ENCODE measurements at places on chromosomes 11 and 22.
A peak's percentile ranks its signal among the peaks of the same experiment; 100 is the strongest.

- peaks cover 4% of the 10 kb centered on the region for H3K4me1 ChIP-seq
- ATAC-seq, result no peak
- no peak overlapping the region for H3K27ac ChIP-seq
- H3K27me3 ChIP-seq, result no peaks in the 10 kb centered on the region
- no peak overlapping the region for H3K4me3 ChIP-seq
These were observed 11.6 kb downstream of the FADS2 start for GRCh38 chr11:61839742-61840141.

GRCh38 chr11:2256293-2256913, 14.0 kb downstream of the ASCL2 start:
- peaks cover 22% of the 10 kb centered on the region for H3K27me3 ChIP-seq
- H3K27ac ChIP-seq, result no peak overlapping the region
- no peaks in the 10 kb centered on the region for H3K36me3 ChIP-seq
- no peaks in the 10 kb centered on the region for H3K4me1 ChIP-seq
- no peak overlapping the region for H3K4me3 ChIP-seq

DNA sequence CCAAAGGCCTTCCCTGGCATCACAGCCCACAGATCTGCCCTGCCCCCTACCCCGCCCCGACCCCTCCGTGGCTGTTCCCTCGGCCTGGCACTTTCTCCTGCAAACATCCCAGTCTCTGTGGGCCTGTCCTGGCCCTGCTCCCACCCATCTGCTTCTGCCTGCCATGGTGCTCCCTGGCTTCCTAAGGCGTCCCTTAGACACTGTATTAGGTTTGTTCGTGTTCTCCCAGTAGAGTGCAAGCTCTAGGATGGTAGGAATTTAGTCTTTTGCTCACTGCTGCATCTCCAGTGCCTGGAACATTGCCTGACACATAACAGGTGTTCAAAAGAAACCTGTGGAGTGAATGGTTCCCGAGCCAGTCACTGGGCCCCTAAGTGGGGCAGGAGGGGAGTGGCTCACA, 69.6 kb upstream of the PITPNB start:
- no peaks in the 10 kb centered on the region for H3K36me3 ChIP-seq
- H3K27me3 ChIP-seq, result no peaks in the 10 kb centered on the region
- no peak overlapping the region for H3K27ac ChIP-seq
- no peak for ATAC-seq

GRCh38 chr11:8793114-8793777, 110.7 kb downstream of the RPL27A start:
- no peak overlapping the region for H3K4me3 ChIP-seq
- no peak for ATAC-seq
- peaks cover 7% of the 10 kb centered on the region for H3K36me3 ChIP-seq
- peaks cover 99% of the 10 kb centered on the region for H3K4me1 ChIP-seq

- H3K27me3 ChIP-seq, result no peaks in the 10 kb centered on the region
- peaks cover 45% of the 10 kb centered on the region for H3K4me1 ChIP-seq
- H3K36me3 ChIP-seq, result peaks cover 9% of the 10 kb centered on the region
- H3K27ac ChIP-seq, result peak overlapping the region; percentile 47
These were observed 549.3 kb upstream of the CCDC90B start for GRCh38 chr11:83835423-83835822.

DNA sequence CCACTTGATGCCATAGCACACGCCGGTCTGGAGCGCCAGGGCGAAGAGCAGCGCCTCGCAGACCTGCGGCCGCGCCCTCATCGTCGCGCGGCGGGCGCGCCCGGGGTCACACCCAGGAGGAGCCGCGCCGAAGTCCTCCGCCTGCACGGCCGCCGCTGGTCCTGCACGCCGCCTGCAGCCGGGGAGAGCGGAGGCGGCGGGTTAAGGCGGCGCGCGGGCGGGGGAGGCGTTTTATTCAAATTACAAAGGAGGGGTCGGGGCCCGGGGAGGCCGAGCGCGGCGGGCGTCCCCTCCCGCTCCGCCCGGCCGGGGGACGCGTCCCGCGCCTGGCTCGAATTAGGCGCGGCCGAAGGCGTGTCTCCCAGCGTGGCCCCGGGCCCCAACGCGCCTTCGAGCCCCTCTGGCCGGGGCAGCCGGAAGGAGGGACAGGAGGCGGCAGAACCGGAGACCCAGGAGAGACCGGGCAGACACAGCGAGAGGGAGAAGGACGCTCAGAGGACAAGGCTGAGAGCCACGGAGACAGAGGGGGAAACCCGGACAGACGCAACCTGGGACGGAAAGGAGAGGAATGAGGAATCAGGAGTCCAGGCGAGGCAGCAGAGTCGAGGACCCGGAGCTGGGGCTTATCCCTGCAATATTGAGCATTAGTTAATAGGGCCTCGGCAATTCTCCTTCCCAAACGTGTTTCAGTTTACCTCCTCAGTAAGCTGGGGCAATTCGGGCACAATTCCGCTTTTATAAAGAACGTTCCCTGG, at the start of gene WNT11:
TSS of gene WNT11 (minus strand) at position 176 of the 755 bp plus-strand sequence. CDS start at position 81, 95 bp downstream.
- H3K36me3 ChIP-seq, result no peaks in the 10 kb centered on the region
- H3K4me3 ChIP-seq, result peak within 1 kb of the TSS; percentile 64
- H3K4me1 ChIP-seq, result peaks cover 39% of the 10 kb centered on the region
- ATAC-seq, result peak; percentile 14
- H3K27ac ChIP-seq, result no peak within 1 kb of the TSS
- peaks cover 79% of the 10 kb centered on the region for H3K27me3 ChIP-seq

- no peaks in the 10 kb centered on the region for H3K36me3 ChIP-seq
- ATAC-seq, result peak; percentile 50
- no peak within 1 kb of the TSS for H3K27ac ChIP-seq
These were observed at the start of gene LUZP2 for GRCh38 chr11:24496736-24497725. LUZP2 (plus strand) TSS chr11:24497053.

DNA sequence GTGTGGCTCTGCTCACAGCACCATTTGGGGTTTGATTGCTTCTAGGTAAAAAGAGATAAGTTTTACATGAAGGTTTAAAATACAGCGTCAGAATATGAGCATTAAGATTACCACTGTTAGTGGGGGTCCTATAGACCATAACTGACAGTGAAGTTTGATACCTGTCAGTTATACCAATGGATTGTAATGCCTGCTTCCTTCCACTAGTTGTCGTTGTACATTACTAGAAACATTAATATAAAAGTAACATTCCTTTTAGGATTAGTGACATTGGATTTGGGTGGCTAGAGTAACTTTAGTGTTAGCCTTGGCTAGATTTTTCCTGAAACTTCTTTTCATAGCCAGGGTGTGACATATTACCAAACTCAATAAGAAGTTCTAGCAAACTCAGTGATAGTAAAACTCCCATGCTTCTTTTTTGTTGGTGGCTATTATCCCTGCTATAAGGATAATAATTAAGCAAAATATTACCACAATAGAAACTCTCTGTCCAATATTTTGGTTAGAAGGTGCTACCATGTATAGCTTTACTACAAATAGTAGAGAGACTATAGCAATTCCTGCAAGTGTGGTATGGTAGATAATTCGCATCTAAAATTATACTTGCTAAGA, 57.1 kb downstream of the FAM181B start:
- H3K27ac ChIP-seq, result no peak overlapping the region
- ATAC-seq, result no peak
- H3K27me3 ChIP-seq, result no peaks in the 10 kb centered on the region

- H3K4me3 ChIP-seq, result no peak overlapping the region
- peaks cover 100% of the 10 kb centered on the region for H3K36me3 ChIP-seq
- H3K27ac ChIP-seq, result no peak overlapping the region
- H3K4me1 ChIP-seq, result peaks cover 4% of the 10 kb centered on the region
These were observed 16.9 kb downstream of the IL18BP start for GRCh38 chr11:72015511-72016061.

DNA sequence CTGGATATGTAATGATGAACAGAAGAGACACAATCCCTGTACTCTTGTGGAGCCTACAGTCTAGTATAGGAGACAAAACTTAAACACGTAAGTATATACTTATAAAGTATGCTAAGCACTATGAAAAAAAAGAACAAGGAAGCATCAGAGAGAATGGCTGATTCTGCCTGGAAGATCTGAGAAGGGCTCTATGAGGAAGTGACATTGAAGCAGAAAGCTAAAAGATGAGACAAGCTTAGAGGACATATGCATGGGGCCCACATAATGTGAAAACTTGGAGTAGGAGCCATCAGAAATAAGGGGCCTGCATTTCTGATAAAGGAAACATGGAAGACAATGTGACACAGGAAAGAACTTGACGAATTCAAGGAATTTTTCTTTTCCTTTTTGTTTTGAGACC, 16.6 kb downstream of the SAA1 start:
- no peaks in the 10 kb centered on the region for H3K4me1 ChIP-seq
- no peaks in the 10 kb centered on the region for H3K27me3 ChIP-seq
- H3K36me3 ChIP-seq, result peaks cover 89% of the 10 kb centered on the region

- H3K4me1 ChIP-seq, result no peaks in the 10 kb centered on the region
- no peak for ATAC-seq
- H3K4me3 ChIP-seq, result no peak overlapping the region
- no peaks in the 10 kb centered on the region for H3K36me3 ChIP-seq
These were observed 12.2 kb upstream of the MFNG start for GRCh38 chr22:37498289-37498909.

- no peaks in the 10 kb centered on the region for H3K36me3 ChIP-seq
- no peak within 1 kb of the TSS for H3K4me3 ChIP-seq
- peak within 1 kb of the TSS; percentile 9 for H3K27ac ChIP-seq
- no peaks in the 10 kb centered on the region for H3K27me3 ChIP-seq
- ATAC-seq, result peak; percentile 16
These were observed at the start of gene XKR3 for GRCh38 chr22:16824716-16825687. XKR3 (minus strand) TSS chr22:16825411; CDS start chr22:16808073, 17,338 bp downstream.

GRCh38 chr22:37455896-37456295, 28.6 kb upstream of the ELFN2 start:
- peaks cover 98% of the 10 kb centered on the region for H3K27me3 ChIP-seq
- no peaks in the 10 kb centered on the region for H3K36me3 ChIP-seq
- no peak overlapping the region for H3K4me3 ChIP-seq
- ATAC-seq, result no peak
- no peak overlapping the region for H3K27ac ChIP-seq

- no peak for ATAC-seq
- H3K4me3 ChIP-seq, result no peak overlapping the region
- no peak overlapping the region for H3K27ac ChIP-seq
- no peaks in the 10 kb centered on the region for H3K4me1 ChIP-seq
These were observed 14.1 kb downstream of the ZFP91 start for GRCh38 chr11:58592760-58593472.

- ATAC-seq, result peak; percentile 50
- peak overlapping the region; percentile 97 for H3K27ac ChIP-seq
- H3K27me3 ChIP-seq, result no peaks in the 10 kb centered on the region
- H3K4me3 ChIP-seq, result peak overlapping the region; percentile 82
These were observed 460 bp downstream of the ZC3H12C start for GRCh38 chr11:110093407-110094297.

DNA sequence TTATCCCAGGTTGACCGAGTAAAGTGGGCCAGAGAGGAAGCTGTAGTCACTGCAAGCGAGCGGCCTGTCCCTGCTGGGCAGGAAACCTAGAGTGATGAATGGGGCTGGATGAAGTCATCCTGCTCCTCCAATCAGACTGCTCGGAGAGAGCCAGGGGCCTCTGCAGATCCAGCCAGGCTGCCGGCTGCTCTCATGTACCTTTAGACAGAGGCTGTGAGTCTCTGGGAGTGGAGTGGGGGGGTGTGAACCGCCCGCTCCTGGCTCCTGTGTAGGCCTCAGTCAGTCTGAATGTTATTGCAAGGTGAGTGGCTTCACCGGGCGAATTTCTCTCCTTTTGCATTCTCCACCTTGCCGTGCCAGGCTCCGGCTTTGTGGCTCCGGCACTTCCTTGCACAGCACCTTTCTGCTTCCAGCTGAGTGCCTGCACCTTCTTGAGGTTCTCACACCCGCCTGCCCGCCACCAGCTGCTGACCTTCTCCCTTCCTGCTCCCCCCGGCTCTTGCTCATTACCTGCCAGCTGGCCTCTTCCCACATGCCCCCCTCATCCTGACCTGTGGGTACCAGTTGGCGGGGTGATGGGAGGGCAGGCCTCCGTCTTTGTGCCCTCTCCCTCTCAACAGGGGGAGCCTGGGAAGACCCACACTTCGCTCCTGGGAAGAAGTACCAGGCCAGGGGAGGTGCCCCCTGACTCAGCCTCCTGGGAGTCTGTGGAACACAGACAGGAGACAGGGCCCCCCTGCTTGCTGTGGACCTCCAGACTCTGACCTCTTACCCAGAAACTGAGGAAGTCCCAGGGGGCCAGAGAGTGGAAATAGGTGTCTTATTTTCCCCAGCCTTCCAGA, 79.9 kb downstream of the GRAMD1B start:
- no peaks in the 10 kb centered on the region for H3K36me3 ChIP-seq
- H3K27me3 ChIP-seq, result peaks cover 4% of the 10 kb centered on the region
- H3K27ac ChIP-seq, result no peak overlapping the region
- H3K4me3 ChIP-seq, result no peak overlapping the region
- H3K4me1 ChIP-seq, result peaks cover 8% of the 10 kb centered on the region

GRCh38 chr22:27258616-27259172, 542.9 kb downstream of the MN1 start:
- H3K27me3 ChIP-seq, result no peaks in the 10 kb centered on the region
- no peak for ATAC-seq
- no peak overlapping the region for H3K27ac ChIP-seq
- no peaks in the 10 kb centered on the region for H3K4me1 ChIP-seq
- H3K36me3 ChIP-seq, result no peaks in the 10 kb centered on the region

DNA sequence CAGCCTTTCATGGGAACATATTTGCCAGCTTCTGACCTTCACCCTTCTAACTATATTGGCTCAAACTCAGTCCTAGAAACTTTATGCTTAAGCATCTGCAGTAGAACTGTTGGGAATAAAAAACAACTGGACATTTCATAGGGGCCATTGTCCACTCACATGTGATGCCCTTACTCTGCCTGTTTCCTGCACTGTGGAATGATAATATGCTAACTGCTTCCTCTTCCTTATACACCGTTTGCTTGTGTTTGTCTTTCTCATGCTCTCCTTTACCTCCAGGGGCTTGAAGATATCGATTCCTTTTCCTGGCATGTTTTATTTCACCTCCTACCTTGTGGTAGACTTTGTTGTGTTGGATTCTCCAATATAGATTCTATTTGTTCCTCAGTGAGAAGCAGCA, 333.0 kb upstream of the DDI1 start:
- H3K4me3 ChIP-seq, result no peak overlapping the region
- H3K4me1 ChIP-seq, result peaks cover 16% of the 10 kb centered on the region
- no peaks in the 10 kb centered on the region for H3K27me3 ChIP-seq
- H3K27ac ChIP-seq, result no peak overlapping the region

- H3K4me1 ChIP-seq, result no peaks in the 10 kb centered on the region
- no peak for ATAC-seq
- no peak overlapping the region for H3K27ac ChIP-seq
These were observed 32.4 kb downstream of the NF2 start for GRCh38 chr22:29635734-29636357.

DNA sequence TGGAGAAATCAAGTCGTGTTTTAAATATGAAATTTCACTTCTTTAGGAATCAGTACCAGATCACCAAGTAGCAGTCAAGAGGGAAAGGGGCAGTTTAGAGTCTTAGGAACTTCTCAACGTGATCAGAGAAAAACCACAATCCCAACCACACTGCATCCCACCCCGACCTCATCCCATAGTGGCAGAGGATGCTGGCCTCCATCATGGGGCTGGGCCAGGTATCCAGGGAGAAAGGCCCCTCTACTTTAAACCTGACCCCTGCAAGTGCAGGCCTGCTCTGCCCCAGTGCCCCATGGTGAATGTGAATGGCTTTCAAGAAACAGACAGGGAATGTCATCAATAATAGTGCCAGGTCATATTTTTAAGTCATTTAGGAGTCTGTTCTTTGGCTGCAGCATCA, 12.1 kb downstream of the CHST1 start:
- H3K4me3 ChIP-seq, result no peak overlapping the region
- ATAC-seq, result no peak
- no peaks in the 10 kb centered on the region for H3K4me1 ChIP-seq
- H3K36me3 ChIP-seq, result no peaks in the 10 kb centered on the region

GRCh38 chr11:48108231-48109045, 108.2 kb upstream of the OR4B1 start:
- H3K4me3 ChIP-seq, result no peak overlapping the region
- peak; percentile 17 for ATAC-seq
- no peaks in the 10 kb centered on the region for H3K27me3 ChIP-seq
- H3K4me1 ChIP-seq, result peaks cover 26% of the 10 kb centered on the region

Data from gastroesophageal sphincter (tissue), 4 donors.